A549 treated with CpdA at 1 μM for 4 hours (cell line): ENCODE measurements at places on chromosomes 6 and 20. TPM values are rescaled to one million over a fixed set of nuclear protein-coding genes. Genes with fewer than 3 reads are reported as not detected.

TUBB2A gene
- total RNA-seq = 68.0 to 86.0 TPM (median 80.3 TPM) in 5 replicates

ALDH5A1 gene
- 6.8 to 8.3 TPM (median 7.6 TPM) in 5 replicates for total RNA-seq

ARMH2 gene
- not detected in 5 replicates for total RNA-seq

ULBP2 gene
- total RNA-seq = 2.9 to 3.9 TPM (median 3.7 TPM) in 5 replicates

TREML2 gene
- total RNA-seq = not detected in 5 replicates

LY6G6D gene
- not detected in 5 replicates for total RNA-seq
